ENCODE measurements at places on chromosomes 3 and 15.

DNA sequence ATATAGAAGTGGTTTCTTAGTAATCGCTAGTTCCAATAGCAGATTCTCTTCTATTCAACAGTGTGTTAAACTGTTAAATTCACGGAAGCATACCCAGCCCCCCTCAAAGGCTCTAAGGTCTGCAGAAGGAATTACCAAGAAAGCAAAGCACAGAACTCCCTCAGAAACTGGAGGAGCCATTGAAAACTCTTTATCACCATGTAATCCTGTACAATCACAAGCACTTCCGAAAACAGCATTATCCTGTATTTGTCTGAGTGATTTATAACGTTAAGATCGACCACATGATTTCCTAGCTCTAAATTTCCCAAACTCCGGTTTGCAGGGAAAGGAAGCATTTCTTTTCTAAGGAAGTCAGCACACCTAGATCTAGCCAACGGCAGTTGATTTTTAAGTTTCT is 20.0 kb downstream of the MYO1E start:
- no peak for DNase-seq

DNA sequence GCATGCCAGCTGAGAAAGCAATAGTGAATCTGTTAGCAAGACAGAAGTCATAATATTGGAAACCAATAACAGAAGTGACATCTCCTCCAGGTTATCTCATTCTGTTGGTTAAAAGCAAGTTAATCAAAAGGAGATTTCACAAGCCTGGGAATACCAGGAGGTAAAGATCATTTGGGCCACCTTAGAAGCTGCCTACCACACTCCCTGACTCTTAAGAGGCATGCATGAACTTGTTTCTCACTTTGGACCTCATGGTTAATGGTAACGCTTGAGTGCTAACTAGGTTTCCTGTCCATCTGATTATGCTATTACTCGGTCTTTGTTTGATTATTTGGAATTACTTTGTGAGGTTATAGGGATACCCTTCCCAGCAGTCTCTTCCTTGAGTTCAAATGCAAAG is 650.8 kb upstream of the SGO1 start:
- no peak for DNase-seq

GRCh38 chr3:176032043-176032442 is 1165.2 kb downstream of the TBL1XR1 start:
- DNase-seq, result no peak

- DNase-seq, result no peak
These were observed 162.6 kb downstream of the IL1RAP start for GRCh38 chr3:190676481-190676880.

- no peak for DNase-seq
These were observed 10.6 kb downstream of the DNAJB8 start for GRCh38 chr3:128455786-128456748.

- no peak for DNase-seq
These were observed 11.8 kb downstream of the CAPN7 start for GRCh38 chr3:15217841-15218267.

- no peak for DNase-seq
These were observed 8.8 kb upstream of the SLC15A2 start for GRCh38 chr3:121885386-121885785.

DNA sequence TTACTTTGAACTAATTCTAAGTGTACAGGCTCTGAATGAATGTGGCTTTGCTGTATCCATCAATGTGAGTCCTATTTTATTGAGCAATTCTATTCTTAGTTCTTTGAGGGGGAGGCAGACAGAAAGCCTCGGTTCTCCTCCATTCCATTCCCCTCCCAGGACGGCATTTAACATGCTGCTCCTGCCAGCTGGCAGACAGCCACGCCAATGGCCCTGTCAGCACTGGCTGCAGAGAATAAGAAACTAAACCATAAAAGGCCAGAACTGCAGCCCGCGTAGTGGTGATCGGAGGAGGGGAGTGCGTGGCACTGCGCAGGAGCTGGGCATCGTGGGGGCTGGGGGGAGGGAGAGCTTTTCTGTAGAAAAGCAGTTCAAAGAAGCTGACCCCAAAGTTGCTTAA is 76.0 kb upstream of the HACD2 start:
- DNase-seq, result no peak

- DNase-seq, result no peak
These were observed 50.9 kb upstream of the ATP2B2 start for GRCh38 chr3:10556312-10556711.

DNA sequence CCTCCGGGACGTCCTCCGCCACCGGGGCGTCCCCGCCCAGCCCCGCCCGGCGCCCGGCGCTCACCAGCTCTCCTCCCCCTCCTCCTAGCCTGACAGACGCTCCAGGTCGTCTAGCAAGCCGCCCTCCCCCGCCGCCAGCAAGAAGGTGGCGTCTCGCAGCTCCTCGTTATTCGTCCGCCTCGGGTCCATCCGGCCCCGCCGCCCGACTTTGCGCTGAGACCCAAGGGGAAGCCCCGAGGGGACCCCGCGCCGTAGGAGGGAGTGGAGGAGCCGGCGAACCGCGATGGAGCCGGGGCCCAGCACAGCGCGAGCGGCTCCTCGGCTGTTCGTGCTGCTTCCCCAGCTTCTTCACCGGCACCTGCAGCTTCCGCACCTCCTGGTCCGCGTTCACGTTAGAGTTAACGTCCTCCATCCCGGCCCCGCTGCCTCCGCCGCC is 26.3 kb upstream of the MTHFS start:
- peak; percentile 69 for DNase-seq

DNA sequence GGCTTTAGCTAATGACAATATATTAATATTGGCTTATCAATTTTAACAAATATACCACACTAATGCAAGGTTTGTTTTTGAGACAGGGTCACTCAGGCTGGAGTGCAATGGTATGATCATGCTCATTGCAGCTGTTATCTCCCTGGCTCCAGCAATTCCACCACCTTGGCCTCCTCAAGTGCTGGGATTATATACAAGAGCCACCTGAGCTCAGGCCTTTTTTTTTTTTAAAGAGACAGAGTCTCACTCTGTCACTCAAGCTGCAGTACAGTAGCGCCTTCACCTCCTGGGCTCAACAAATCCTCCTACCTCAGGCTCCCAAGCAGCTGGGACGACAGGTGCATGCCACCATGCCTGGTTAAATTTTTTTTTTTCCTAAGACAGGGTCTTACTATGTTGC is 11.7 kb downstream of the DLG1 start:
- DNase-seq, result no peak

DNA sequence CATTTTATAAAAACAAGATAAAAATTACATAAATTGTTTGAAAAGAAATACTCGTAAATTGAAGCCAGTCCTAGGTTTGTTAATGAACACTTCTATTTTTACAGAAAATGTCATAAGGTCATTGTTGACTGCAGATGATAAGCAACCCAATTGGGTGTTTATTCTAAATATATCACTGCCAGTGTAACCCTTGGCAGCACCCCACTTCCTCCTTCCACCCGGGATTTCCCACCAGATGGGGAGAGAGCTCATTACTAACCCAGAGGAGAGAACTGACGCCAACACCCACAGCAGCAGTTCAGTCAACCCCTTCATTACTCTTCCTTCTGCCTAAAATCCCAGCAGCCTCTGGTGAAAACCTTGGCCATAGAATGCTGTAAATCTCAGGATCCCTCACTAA is 307.6 kb downstream of the GAP43 start:
- no peak for DNase-seq

- DNase-seq, result no peak
These were observed 87.4 kb upstream of the GSK3B start for GRCh38 chr3:120181632-120182031.

- DNase-seq, result no peak
These were observed 46.8 kb downstream of the PXYLP1 start for GRCh38 chr3:141278196-141279076.

DNA sequence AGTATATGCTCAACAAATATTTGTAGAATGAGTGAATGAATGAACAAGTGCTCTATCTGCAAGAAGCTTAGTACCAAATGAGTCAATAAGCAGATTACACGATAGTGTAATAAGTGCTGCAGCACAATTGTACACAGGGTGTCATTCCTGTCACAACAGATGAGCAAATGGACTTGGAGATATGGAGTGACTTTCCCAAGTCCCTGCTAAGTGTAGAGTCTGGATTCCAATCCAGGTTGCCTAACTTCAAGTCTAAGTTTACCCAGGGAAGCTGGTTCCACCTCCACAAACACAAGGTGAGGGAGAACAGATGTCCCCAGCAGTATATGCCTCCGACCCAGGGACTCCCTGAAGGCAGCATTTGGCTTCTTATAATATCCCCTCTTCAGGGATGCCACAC is 77.7 kb upstream of the RAD18 start:
- no peak for DNase-seq

DNA sequence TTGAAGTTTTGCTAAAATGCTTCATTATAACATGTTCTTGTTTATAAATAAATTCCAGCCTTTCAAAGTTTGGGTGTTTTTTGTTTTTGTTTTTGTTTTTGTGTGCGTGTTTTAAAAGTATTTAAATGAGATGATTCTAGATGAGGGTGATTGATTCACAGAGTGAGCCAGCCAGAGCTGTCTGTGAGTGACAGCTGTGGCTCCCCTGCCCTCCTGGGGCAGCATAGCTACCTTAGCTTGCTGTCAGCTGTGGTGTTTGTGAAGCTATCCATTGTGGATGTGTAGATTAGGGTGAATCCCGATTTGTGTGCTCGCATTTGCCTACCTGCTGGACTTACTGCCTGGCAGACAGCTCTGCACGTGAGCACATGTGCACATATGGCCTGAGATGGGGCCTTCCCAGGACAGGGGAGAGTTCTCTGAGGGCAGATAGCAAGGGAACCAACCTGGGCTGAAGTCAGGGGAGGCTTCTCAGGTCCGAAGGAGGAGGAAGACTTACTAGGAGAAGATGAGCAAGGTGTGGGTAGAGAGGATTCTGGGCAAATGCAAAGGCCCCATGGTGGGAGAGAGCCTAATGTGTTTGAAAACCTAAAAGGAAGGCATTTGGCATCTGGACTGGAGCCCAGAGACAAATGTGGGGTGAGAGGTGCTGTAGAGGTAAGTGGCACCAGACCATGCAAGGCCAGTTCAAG is 124.2 kb downstream of the EEFSEC start:
- DNase-seq, result no peak

DNA sequence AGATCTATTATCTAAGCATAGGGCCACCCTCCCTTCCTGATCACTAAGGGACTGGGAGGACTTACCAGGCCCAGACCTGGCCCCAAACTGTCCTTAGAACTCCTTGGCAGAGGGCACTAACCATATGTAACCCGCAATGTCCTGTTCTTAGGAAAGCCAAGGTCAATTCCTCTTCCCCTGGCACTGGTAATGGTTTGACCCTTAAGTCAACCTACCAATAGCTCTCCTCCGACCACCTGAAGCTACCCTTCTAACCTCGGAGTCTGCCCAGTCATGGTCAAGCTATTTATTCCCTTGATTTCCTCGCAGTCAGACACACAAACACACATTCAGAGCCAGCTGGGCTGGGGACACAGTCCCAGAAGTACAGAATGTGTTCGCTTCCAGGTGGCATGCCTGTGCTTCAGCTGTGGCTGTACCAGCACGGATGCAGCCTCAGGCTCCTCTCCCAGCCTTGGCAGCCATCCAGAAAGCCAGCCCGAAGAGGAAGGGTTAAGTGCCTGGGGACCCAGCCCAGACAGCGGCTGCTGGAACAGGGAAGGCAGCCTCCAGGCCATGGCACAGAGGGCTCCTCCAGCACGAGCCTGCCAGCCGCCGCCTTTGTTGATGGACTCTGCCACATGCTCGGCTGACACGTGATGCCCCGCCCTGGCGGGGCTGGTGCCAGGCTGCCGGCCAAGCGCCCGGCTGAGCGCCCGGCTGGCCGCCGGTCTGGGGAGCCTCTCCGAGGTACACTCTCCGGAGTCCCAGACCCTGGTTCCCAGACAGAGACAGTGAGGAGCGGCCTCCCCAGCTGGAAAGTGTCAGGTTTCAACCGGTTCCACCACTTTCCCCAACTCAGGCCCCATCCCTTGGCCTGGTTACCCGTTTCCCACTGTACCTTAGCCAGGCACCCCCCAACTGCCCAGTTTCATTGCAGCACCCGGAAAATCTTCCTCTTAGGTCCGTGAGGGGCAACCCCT is 5.5 kb downstream of the BMF start:
- no peak for DNase-seq

- no peak for DNase-seq
These were observed 363.8 kb upstream of the ICE2 start for GRCh38 chr15:60842694-60843093.

DNA sequence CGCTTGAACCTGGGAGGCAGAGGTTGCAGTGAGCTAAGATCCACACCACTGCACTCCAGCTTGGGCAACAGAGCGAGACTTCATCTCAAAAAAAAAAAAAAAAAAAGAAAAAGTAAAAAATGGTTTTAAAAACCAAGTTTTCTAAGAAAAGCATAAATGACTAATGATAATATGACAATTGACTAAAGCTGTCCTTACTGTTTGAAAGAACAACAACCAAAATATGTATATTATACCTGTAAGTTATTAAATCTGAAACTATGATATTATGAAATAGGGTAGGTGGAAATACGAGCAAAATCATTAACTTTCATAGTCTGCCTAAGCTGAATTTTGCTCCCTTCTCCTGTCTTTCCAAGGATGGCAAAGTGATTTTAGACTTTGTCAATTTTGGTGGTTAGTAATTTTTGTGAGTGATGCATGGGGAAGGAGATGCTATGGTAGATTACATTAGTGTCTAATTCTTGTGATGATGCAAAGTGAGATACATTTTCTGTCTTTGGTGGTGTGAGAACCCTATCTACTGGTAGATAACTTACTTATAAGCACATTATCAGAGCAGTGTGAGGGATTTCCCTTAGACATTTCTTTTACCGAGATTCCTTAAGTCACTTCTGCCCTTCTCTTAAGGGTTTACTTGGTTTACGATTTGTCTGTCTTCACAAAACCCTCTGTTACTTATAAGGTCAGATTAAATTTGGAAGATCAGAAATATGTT is 10.6 kb upstream of the CHD2 start:
- DNase-seq, result no peak

- DNase-seq, result no peak
These were observed 25.3 kb upstream of the COPB2 start for GRCh38 chr3:139414608-139415224.

DNA sequence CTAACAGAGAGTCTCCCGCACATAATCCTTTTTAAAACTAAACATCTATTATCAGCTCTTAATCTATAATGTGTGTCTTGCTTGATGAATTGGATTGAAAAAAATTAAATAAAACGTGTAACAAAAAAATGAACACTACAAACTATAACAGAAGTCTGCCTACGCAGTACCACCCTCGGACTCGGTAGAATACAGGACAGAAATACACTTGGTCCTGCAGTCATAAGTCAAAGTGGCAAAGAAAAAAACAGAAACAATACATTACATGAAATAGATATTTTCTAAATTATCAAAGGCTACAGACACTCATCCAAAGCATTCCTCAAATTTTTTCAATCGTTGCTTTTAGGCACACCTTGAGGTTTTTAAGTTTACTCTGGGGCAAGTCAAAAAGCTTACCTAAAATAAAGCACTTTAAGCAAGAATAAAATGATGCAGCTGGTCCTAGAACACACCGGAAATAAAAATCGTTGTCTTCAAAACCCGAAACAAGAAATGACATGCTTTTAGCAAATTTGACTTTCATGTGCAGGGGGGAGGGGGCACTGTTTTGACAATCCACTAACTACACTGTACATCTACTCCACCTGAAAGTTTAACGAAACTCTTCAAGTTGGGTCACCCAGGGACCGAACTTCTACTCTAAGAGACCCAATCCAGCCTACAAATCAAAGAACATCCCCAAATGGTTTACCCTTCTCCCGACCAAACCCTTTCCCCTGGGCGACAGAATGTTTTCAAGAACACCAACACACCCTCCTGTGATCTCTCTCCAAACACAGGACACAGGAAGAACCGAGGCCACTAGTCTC is 1.3 kb downstream of the ADAM10 start:
- DNase-seq, result no peak

- DNase-seq, result no peak
These were observed 85.2 kb downstream of the CACNA1D start for GRCh38 chr3:53579636-53580035.
